Breast epithelium (tissue), 4 donors: ENCODE measurements at places on chromosomes 1 and 21. TPM values are rescaled to one million over a fixed set of nuclear protein-coding genes. Genes with fewer than 3 reads are reported as not detected.
A peak's percentile ranks its signal among the peaks of the same experiment; 100 is the strongest.

DNA sequence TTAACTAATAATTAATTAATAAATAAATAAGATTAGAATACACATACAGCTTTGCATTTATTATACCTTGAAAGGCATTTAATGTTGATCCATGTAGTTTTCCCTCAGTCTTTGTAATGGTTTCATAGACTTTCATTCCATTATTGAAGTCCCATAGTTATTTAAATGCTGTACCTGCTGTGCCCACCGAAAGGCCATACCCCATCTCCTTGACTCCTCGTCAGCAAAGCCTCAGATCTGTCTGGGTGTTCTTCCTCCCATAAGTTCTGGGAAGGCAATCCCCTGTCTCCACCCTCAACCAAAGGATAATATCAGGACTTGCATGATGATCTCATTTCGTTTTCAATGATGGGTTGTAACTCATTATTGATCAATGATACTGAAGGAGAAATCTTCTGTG is 17.1 kb downstream of the CCN1 start:
- H3K36me3 ChIP-seq: no peaks in the 10 kb centered on the region
- no peak overlapping the region for H3K4me3 ChIP-seq
- no peaks in the 10 kb centered on the region for H3K4me1 ChIP-seq

Gene LENEP
- not detected for total RNA-seq

Gene NOS1AP
- total RNA-seq: 2.2 TPM

DNA sequence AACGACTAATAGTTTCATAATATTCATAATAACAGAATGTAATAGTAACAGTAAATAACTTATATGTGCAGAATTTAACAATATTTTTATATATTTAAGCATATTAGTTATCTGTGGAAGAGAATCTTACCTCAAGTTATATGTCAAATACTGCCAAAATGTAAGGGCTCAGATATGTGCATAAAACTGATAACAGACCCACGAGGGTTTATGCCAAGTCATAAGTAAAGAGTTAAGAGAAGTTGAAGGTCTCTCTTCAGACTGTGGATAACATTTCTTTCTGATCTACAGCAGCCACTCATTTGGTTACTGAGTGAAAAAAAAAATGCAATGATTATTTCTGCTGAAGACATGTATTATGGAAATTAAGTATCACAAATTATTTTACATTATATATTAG is 1167.8 kb upstream of the NCAM2 start:
- no peaks in the 10 kb centered on the region for H3K27me3 ChIP-seq
- DNase-seq: no peak
- H3K36me3 ChIP-seq: no peaks in the 10 kb centered on the region
- H3K4me3 ChIP-seq: no peak overlapping the region
- no peak overlapping the region for H3K27ac ChIP-seq

Gene JAM2
- 11.9 TPM for total RNA-seq

GRCh38 chr1:147080006-147080661 is 92.1 kb downstream of the PRKAB2 start:
- H3K4me3 ChIP-seq: peak overlapping the region; percentile 23
- no peaks in the 10 kb centered on the region for H3K36me3 ChIP-seq
- H3K4me1 ChIP-seq: no peaks in the 10 kb centered on the region
- H3K27ac ChIP-seq: no peak overlapping the region
- DNase-seq: no peak
- H3K27me3 ChIP-seq: peaks cover 69% of the 10 kb centered on the region

Gene ATP1A2
- total RNA-seq: 6.4 TPM

GRCh38 chr1:188991221-188991930 is 1486.3 kb downstream of the BRINP3 start:
- no peaks in the 10 kb centered on the region for H3K27me3 ChIP-seq
- H3K27ac ChIP-seq: no peak overlapping the region
- no peaks in the 10 kb centered on the region for H3K4me1 ChIP-seq
- DNase-seq: no peak
- no peak overlapping the region for H3K4me3 ChIP-seq

- H3K4me1 ChIP-seq: no peaks in the 10 kb centered on the region
- H3K4me3 ChIP-seq: no peak overlapping the region
- no peaks in the 10 kb centered on the region for H3K36me3 ChIP-seq
- DNase-seq: no peak
- no peaks in the 10 kb centered on the region for H3K27me3 ChIP-seq
Observed at GRCh38 chr1:63563745-63564144, 29.5 kb upstream of the PGM1 start.

DNA sequence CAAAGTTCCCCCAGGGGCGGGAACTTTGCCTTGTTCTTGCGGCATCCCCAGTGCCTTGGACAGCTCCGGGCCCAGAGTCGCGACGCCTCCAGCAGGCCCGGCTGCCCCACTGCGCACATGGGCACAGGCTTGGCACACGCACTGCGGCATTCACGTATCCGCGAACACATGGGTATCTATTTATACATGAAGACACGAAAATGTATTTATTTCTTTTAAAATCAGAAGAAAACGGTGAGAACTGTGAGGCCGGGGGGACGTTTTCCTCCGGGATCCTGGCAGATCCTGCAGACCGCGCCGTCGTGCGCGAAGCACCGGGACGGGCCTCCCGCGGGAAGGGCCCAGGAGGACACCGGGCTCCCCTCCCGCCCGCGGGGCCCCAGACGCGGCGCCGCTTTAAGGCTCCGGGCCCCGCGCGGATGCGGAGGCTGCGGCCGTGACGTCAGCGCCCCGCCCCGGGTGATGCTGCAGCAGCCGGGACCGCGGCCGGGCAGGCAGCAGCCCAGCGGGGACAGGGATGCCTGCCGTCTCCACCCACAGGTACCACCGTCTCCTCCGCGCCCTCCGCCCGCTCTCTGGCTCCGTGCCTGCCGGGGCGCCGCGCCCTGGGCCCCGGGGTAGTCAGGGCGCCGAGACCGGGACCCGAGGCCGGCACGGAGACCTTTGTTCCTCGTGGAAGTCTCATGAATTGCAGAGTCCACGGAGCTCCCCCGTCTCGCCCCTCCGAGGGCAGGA is at the start of gene SLC45A1:
Gene SLC45A1 (plus strand): TSS at position 468 of the 735 bp plus-strand sequence. CDS start 6,216 bp downstream, outside the sequence.
- peak within 1 kb of the TSS; percentile 62 for H3K4me3 ChIP-seq
- peak; percentile 55 for DNase-seq
- peak within 1 kb of the TSS; percentile 38 for H3K27ac ChIP-seq
- no peaks in the 10 kb centered on the region for H3K27me3 ChIP-seq
- H3K36me3 ChIP-seq: no peaks in the 10 kb centered on the region

Gene TMPRSS3
- not detected for total RNA-seq

DNA sequence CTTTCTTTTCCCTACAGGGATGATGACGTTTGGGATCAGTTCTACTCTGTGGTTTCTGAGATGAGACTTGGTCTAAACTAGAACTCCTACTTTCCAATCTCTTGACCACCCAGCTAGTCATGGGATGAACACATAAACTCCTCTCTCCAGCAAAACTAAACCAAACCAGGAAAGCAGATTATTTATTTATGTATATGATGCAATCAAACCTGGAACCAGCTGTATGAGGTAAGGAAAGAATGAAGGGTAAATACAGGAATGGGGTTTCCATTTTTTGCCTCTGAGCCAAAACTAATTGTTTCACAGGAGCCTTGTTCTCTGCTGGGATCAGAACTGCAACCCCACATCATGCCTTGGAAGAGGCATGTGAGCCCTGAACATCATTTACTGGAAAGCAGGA is 3.3 kb upstream of the AGT start:
- no peak overlapping the region for H3K27ac ChIP-seq
- no peaks in the 10 kb centered on the region for H3K4me1 ChIP-seq
- no peaks in the 10 kb centered on the region for H3K27me3 ChIP-seq
- H3K4me3 ChIP-seq: no peak overlapping the region
- no peaks in the 10 kb centered on the region for H3K36me3 ChIP-seq

- DNase-seq: no peak
- H3K36me3 ChIP-seq: no peaks in the 10 kb centered on the region
- no peak overlapping the region for H3K27ac ChIP-seq
- no peak overlapping the region for H3K4me3 ChIP-seq
- H3K4me1 ChIP-seq: no peaks in the 10 kb centered on the region
- no peaks in the 10 kb centered on the region for H3K27me3 ChIP-seq
Observed at GRCh38 chr1:61388566-61388965, 306.2 kb downstream of the NFIA start.

DNA sequence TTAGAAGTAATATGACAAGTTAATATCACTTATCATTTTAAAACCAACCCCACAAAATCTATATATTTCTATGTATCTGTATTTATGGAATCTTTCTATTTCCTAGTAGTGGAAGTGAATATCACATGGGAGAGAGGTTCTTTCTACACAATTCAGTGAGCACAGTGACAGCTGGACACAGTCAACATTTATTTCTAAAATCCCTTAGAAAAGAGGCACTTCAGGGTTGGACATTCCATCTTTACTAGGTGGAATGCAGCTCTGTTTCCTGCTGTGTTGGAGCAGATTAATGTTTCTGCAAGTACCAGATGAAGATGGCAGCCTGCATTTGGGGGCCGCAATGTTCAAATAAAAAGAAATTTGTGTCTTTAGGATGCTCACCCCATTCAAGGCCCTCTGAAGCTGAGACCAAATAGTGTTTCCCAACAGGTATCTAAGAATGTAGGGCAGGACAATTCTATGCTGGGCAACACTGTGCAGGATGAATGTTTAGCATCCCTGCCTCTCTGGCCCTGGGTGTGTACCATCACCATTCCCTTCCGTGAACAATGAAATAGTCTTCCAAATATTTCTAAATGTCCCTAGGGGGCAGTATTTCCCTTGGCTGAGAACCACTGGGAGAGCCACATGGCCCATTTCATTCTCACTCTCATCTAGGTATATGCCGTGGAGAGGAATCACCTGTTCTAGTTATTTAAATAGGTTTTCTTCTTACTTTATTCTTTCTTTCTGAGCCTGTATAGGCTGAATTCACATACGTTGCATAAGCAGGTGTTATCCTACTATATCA is 394.8 kb downstream of the PRDM2 start:
- no peak overlapping the region for H3K4me3 ChIP-seq
- H3K4me1 ChIP-seq: no peaks in the 10 kb centered on the region
- no peak for DNase-seq
- no peaks in the 10 kb centered on the region for H3K36me3 ChIP-seq

Gene SETDB1
- total RNA-seq: 33.4 TPM

GRCh38 chr1:10074059-10074851 is 41.5 kb downstream of the UBE4B start:
- H3K27me3 ChIP-seq: no peaks in the 10 kb centered on the region
- no peak overlapping the region for H3K4me3 ChIP-seq
- no peaks in the 10 kb centered on the region for H3K4me1 ChIP-seq
- H3K36me3 ChIP-seq: no peaks in the 10 kb centered on the region
- no peak for DNase-seq
- no peak overlapping the region for H3K27ac ChIP-seq
